ENCODE measurements at places on chromosomes 1 and 21.

DNA sequence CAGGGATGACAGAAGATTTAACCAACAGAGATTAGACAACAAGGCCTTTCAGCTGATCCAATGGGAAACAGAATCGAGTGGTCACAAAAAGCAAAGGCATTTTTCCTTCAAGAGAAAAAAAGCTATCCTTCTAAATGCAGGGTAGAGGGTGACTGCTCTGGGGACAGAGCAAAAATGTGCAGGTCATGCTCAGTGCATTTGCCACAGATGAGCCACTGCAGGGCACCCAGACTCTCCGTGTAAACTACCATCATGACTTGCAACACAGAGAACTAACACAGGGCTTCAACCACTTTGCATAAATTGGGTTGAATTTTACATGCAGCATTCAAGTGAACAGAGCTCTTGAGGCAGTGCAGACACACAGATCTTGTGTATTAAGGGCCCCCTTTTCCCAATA lies 56.8 kb downstream of the PRKAB2 start:
- no peak for DNase-seq

GRCh38 chr1:205470131-205470530 lies 14.3 kb upstream of the BLACAT1 start:
- DNase-seq = no peak

DNA sequence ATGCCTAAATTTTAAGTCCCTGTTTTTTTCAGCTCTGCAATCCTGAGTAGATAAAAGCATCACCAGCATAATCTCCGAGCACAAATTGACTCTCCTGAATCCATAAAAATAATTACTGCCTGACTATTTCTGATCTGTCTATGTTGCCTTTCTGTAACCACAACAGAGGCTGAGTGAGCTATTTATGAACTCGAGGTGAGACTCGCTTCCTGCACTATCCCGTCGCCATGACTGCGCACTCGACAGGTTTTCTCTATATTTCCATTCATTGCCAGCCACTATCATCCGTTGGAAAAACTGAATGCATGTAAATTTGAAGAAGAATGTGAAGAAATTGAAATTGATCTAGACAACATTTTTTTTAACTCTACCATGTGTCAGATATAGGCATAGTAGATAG lies 897.2 kb downstream of the ADGRL2 start:
- no peak for DNase-seq

GRCh38 chr1:245310571-245311531 lies 156.1 kb downstream of the KIF26B start:
- DNase-seq = no peak

DNA sequence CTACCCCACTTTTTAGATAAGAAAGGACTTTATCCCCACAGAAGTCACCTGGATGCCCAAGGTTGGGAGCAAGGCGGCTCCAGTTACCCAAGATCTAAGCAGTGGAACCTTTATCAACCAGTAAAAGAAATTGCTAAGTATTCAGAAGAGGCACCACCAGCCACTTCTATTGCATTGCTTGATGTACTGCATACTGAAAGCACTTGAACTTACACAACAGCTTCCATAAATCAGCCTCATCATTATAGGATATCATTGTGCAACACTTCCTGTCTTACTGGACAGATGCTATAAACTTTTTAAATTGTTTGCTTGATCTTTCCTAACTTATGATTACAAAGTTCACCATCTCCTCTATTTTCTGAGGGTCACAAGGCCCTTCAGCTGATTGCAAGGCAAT lies 642.7 kb upstream of the CXADR start:
- DNase-seq = peak; percentile 32

DNA sequence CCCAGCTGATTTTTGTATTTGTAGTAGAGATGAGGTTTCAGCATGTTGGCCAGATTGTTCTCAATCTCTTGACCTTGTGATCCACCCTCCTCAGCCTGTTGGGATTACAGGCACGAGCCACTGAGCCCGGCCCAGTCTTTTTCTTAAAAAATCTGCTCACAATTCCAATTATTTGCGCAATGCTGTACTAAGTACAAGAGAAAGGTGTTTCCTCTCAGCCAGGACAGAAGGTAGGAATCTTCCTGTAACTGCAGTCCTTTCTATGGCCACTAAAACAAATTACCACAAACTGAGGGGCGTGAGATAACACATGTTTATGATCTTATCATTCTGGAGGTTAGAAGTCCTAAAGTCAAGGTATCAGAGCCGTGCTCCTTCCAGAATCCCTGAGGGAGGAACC lies 6.9 kb upstream of the CBR3 start:
- DNase-seq = no peak

DNA sequence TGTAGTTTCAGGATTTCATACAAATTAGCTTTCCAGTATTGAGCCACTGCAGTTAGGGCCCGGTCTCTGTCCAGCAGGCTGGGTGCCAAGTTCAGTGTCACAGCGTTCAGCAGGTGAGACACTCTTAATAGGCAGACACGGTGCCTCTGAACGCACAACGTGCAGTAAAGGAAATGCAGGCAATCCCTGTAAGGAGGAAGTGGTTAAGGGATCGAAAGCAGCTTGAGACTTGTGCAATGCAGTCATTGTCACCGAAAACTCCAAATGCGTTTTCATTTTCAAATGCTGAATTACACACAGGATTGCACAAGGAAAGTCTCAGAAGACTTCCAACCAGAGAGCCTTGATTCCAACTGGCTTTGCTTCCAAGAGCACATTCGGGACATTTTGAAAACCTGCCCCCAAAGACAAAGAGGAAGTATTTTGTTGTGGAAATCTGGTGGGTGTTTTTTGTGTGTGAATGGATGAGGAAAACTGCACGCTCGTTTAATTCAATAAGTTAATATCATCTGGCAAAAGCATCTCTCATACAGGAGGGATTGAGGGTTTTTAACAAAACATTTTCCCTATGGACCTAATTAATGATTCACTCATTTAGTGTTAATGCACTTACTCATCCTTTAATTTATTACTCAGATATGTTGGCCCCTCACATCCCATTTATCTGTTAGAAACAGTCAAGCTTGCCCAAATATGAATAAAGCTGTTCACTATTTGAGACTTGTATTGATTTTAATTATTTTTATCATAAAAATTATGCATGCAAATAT lies 61.6 kb downstream of the PTGS2 start:
- DNase-seq = peak; percentile 29

- DNase-seq = no peak
Observed at GRCh38 chr21:27694667-27695066, 727.8 kb upstream of the ADAMTS5 start.

- no peak for DNase-seq
Observed at GRCh38 chr1:246278371-246278770, 228.7 kb downstream of the SMYD3 start.

- no peak for DNase-seq
Observed at GRCh38 chr1:194950584-194950983, 1657.7 kb downstream of the KCNT2 start.
